ENCODE measurements at places on chromosomes 12 and 14. TPM values are rescaled to one million over a fixed set of nuclear protein-coding genes. Genes with fewer than 3 reads are reported as not detected.

GRCh38 chr14:70748422-70748821 lies 60.9 kb downstream of the MAP3K9 start:
- DNase-seq, result no peak

Gene ESRRB
- total RNA-seq, result not detected

- peak; percentile 44 for DNase-seq
Measured at GRCh38 chr12:68530965-68531364, 79.7 kb upstream of the RAP1B start.

DNA sequence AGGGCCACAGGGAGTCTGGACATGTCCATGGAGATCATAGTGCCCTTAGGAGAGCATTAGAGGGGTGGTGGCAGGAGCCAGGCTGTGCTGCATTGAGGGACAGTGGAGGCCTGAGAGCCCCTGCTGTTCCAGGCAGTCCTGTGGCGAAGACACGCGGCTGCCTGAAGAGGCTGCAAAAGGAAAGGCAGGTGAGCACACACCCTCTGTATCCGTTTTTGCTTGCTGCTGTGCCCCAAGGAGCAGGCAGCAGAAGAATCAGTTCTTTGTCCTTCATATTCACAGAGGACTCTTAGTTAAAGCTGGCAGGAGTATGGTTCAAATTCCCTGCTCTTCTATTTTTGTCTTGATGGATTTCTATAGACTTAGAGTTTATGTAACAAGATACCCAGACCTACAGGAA lies 4.5 kb downstream of the SLC35E3 start:
- no peak for DNase-seq

GRCh38 chr12:32946504-32947131 lies 50.0 kb upstream of the PKP2 start:
- no peak for DNase-seq

GRCh38 chr14:24394275-24394674 lies 4.5 kb upstream of the NYNRIN start:
- no peak for DNase-seq

DNA sequence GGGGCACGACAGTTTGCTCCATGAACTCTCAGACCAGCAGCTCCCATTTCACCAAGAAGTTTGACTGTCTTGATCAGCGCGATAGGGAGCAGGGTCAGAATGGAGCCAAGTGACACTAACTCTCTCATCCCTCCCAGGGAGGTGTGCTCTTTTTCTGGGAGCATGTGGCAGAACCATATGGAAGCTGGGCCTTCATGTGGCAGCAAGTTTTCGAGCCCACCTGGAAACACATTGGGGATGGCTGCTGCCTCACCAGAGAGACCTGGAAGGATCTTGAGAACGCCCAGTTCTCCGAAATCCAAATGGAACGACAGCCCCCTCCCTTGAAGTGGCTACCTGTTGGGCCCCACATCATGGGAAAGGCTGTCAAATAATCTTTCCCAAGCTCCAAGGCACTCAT lies 24.0 kb downstream of the ITGA7 start:
- no peak for DNase-seq

DNA sequence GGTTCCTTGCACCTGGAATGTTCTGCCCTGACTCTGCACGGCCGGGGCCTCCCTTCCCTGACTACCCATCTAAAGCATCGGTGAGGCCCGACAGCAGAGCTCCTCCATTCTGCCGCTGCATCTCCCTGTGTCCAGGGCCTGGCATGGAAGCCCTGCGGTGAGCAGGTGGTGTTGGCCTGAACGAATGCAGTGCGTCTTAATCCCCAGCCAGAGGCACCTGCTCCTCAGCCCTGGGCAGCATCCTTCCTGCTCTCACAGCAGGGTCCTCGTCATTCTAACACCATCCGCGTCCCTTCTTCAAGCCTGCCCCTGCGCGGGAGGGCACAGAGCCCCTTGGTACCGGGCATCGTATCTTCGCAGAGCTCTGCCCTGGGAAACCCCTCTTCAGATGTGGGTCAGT lies 15.4 kb downstream of the BEGAIN start:
- no peak for DNase-seq

DNA sequence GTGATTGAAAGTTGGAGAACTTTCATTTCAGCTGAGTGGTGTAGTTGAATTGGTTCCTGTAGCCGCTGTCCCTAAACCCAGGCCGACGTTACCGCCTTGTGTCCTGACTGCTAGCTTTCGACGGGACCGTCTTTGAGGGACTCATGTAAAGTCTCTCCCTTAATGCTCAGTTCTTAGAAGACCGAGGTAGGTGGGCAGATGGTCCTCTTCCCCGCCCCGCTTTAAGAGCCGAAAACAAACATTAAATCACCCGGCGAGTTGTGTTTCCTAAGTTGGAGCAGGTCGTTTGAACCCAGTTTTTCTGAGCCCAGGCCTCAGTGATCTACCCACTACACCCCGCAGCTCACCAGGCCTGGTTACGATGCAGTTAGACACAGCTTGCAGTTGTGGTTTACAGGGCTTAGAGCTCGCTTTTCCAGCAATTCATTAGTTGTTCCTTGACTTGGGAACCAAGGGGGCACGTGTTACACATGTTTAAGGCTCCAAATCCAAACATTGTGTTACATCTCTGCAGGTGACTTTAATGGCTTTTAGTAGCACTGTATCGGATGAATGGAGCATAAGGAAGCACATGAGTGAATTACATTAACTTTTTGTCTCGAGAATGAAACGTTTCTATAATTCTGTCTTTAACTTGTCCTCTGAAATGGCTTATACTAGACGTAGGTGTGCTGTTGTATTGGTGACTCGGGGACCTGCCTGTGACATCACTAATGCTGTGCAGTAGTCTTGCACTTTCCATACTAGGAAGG lies 790 bp downstream of the NEDD1 start:
- no peak for DNase-seq

Gene CLEC7A
- total RNA-seq, result 0.07 TPM

Gene KRT3
- total RNA-seq, result not detected

DNA sequence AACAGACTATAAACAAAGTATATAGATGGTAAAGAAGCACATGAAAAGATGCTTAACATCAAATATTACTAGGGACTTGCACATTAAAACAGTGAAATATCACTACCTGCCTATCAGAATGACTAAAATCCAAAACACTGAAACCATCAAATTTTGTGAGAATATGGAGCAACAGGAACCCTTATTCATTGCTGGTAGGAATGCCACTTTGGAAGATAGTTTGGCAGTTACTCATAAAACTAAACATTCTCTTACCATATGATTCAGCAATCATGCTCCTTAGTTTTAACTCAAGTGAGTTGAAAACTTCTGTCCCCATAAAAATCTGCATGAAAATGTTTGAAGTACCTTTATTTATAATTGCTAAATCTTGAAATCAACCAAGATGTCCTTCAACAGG lies 297.6 kb downstream of the DAD1 start:
- no peak for DNase-seq

Gene KLRG1
- total RNA-seq, result 7.9 TPM

DNA sequence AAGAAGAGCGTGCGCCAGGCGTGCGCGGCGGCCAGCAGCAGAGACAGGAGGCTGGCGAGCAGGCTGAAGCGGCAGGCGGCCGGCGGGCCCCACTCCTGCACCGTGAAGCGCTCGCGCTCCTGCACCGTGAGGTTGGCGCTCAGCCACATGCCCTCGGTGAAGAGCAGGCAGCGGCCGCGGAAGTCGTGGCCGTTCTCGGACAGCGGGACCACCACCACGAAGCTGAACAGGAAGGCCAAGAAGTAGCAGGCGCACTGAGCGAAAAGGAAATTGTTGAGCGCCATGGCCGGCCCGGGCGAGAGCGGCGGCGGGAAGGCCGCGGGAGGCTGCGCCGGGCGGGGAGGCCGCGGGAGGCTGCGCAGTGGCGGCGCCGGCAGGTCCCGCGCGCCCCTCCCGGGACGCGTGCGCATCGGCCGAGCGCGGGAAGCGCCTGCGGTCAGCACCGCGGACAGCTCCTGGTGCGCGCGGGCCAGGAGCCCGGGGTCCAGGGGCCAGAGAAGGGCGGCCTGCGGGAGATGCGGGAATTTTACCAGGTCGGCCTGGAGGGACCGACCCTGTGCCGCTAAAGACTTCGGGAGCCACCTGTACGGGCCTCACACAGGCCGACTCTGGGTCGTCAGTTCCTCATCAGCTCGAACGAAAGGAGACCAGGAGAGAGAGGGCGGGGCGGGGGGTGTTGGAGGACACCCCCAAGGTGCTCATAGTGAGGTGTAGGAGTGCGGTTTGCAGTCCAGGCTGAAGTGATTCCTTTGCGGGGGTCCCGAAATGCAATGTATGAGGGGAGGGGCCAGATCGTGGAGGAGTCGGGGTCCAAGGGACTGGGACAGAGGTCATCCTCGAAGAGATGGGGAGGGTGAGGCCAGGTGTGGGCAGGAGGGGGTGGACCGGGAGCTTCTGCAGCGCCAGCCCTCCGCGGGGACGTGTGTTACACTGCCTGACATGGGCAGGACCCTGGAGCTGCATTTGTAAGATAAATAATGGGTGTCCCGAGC lies at the start of gene TMEM179:
TSS of gene TMEM179 (minus strand) at position 315 of the 992 bp plus-strand sequence. CDS start at position 284, 31 bp downstream.
- DNase-seq, result no peak

DNA sequence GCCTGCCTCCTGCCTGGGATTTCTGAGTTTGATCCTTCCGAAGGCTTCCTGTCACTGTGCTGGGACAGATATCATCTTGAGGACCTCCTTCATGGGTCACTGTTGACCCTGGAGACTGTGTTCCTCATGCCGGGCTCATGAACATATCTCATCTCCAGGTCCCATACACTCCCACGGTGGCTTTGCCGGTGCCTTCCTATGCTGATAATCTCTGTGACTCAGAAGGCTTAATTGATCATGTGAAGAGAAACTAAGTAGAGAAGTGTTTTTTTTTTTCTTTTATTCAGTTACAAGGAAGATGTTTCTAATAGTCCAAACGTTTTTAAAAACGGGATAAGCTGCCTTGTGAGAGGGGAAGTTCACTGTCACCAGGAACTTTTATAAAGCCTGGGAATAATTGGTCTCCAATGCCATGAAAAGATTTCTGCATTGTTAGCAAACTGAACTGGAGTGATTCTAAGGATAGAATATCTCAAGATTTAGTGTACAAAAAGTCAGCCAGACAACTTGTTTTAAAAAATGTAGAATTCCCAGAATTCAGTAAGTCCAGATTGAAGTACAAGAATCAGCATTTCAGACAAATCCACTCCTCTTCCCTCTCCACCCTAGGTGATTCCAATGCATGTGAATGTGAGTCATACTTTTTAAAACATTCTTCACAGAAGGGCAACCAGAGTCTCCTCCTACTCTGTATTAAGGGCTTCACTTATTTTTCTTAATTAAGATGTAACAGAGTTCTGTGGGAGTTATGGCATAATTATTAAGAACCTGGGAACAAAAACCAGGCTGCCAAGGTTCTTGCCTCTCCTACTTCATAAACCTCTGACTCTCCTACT lies 139.8 kb upstream of the LGR5 start:
- no peak for DNase-seq

DNA sequence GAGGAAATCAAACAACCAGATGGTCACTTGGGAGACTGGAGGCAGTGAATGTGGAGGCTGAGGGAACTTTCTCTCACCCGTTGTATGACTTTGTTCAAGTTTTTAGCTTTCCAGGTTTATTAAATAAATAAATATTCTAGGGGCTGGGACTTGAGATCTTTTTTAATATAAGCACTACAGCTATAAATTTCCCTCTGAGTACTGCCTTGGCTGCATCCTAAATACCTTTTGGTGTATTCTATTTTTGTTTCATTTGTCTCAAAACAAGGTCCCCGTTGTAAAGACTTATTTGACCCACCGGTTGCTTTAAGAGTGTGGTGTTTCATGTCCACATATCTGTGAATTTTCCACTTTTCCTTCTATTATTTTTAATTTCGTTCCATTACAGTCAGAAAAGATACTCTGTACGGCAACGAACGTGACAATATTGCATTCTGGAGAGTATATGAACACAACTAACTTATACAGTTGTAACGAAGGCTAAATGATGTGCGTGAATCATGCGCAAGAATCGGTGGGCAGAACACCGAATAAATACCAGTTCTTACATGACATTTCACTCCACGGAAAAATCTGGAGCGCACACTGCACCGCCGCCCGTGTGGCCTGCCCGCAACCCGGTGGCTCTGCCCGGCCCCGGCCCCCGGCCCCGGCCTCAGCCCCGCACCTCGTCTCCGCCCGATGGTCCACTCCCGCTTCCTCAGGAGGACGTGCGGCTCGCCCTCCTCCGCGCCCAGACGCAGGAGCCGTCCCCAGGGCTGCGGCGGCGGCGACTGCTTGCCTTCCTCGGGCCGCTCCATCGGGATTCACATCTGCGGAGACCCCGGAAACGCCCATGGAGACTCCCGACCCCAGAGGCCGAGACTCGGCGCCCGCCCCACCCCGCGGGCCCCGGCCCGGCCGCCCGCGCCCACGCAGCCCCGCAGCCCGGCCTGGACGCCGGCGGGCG lies 602 bp downstream of the CHFR start:
- DNase-seq, result no peak

DNA sequence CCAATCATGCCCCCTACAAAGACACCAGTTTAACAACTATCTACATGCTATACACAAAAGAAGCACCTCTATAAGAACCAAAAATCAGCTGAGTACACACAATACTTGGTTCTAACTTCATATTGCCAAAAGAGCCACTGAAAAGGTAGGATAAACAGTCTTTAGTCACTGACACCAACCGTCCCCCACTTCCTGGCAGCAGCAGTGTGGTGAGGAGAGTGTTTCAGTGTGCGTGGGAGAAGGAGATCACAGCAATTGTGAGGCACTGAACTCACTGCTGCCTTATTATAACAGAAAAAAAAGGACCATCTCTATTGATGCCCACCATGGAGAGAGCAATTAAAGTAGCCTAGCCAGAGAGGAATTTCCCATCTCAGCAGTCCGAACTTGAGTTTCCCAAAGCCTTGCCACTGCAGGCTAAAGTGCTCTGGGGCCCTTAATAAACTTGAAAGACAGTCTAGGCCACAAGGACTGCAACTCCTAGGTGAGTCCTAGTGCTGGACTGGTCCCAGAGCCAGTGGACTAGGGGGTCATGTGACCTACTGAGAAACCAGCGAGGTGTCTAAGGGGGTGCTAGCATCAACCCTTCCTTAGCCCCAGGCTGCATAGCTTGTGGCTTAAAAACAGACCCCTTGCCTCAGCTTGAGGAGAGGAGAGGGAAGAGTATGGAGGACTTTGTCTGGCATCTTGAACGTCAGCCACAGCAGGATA lies 37.1 kb upstream of the LMNTD1 start:
- no peak for DNase-seq

DNA sequence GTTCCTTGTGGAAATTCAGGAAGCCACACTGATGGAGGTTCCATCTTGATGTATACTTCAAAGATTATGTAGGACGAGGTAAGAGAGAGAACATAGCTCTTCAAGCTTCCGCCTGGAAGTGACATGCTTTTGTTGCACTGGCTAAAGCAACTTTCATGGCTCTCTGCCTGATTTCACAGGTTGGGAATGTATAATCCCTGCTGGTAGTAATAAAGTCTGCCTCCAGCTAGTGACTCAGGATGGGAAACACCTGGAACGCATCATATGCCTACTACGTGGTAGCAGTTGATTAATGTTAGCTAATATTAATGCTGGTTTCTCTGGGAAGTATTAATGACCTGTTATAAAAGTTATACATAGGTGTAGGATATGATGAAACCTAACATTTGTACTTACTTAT lies 71.1 kb downstream of the PELI2 start:
- peak; percentile 55 for DNase-seq

Gene NPC2
- 238 TPM for total RNA-seq

Data from pulmonary artery endothelial cell (primary cell).